Activated T-cell treated with anti-CD3 and anti-CD28 coated beads for 1 hour (primary cell): ENCODE measurements at places on chromosomes 2 and 18.
A peak's percentile ranks its signal among the peaks of the same experiment; 100 is the strongest.

GRCh38 chr2:72316774-72317173 lies 169.1 kb upstream of the CYP26B1 start:
- no peak for DNase-seq

GRCh38 chr2:159744363-159744762 lies 32.1 kb downstream of the MARCHF7 start:
- DNase-seq: no peak

GRCh38 chr2:85066874-85067351 lies 66.3 kb upstream of the TCF7L1 start:
- DNase-seq: peak; percentile 4

DNA sequence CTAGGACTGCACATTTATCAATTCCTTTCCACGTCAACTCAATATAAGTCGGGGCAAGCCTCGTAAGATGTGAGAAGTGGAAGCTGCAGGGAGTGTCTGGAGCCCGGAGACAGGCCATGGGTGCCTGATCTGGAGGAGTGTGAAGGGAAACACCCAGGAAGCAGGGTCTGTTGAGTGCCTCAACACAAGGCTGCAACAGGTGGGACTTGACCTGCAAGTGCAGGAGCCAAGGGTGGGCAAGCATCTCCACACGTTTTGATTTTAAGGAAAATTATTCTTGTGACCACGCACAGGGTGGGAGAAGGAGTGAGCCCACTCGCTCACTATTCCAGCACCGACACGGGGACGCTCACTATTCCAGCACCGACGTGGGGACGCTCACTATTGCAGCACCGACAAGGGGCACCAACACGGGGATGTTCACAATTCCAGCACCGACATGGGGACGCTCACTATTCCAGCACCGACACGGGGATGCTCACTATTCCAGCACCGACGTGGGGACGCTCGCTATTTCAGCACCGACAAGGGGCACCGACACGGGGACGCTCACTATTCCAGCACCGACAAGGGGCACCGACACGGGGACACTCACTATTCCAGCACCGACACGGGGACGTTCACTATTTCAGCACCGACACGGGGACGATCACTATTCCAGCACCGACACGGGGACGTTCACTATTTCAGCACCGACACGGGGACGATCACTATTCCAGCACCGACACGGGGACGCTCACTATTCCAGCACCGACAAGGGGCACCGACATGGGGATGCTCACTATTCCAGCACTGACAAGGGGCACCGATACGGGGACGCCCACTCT lies 197.3 kb downstream of the EIPR1 start:
- DNase-seq: no peak

DNA sequence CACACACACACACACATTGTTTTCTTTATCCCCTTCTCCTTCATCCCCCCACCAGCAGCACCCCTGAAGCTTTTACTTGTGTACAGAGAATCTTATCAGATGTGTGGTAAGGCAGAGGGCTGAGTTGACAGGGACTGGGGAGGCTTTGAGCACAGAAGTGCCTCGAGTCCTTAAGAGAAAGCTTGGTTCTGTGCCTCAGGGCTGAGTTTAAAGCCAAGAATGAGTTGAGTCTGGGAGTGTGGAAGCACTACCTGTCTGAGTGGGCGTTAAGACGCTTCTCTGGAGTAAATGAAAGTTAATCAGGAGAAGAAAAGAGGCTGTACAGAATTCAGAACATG lies 2.7 kb downstream of the ID2 start:
- no peak for DNase-seq

- no peak for DNase-seq
Measured at GRCh38 chr2:102788885-102789260, 27.0 kb downstream of the TMEM182 start.

DNA sequence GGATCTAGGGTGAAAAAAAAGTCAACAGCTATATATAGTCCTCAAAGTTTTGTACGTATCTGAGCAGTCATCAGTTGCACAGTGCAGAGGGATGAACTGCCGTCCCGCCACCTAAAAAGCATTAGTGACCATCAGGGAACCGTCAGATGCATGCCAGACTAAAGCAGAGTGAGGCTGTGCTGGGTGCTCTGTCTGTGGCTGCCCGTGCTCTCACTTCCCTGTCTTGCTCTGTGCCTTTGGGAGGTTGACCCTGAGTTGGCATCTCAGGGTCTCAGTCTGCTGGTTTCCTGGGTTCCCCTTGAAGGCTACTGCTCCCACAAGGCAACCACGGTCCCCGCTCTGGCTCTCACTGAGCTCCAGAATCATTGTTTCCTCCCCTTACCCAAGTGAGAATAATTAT lies 11.1 kb downstream of the CLUL1 start:
- no peak for DNase-seq

GRCh38 chr2:73730810-73731209 lies 6.3 kb downstream of the TPRKB start:
- DNase-seq: no peak

GRCh38 chr2:211836409-211836808 lies 702.2 kb downstream of the ERBB4 start:
- no peak for DNase-seq

GRCh38 chr2:9112079-9112721 lies 94.4 kb upstream of the ASAP2 start:
- no peak for DNase-seq

GRCh38 chr2:60073201-60073600 lies 480.3 kb downstream of the BCL11A start:
- DNase-seq: no peak

DNA sequence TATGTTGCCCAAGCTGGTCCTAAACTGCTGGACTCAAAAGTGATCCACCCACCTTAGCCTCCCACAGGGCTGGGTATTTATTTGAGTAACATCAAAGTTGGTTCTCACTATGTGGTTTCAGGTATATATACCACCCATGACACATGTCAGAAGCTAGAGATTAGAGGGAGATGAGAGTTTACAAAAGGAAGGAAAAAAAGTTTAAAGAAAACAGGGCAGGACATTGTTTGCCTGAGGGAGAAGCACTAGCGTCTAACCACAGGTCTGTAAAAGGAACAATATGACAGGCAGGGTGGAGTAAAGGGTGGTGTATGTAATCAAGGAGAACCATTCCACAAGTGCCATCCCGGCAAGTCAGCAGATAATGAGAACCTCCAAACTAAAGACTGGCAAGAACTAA lies 8.5 kb downstream of the CEP76 start:
- no peak for DNase-seq

- DNase-seq: peak; percentile 38
Measured at GRCh38 chr2:105919826-105920225, 175.1 kb downstream of the NCK2 start.

DNA sequence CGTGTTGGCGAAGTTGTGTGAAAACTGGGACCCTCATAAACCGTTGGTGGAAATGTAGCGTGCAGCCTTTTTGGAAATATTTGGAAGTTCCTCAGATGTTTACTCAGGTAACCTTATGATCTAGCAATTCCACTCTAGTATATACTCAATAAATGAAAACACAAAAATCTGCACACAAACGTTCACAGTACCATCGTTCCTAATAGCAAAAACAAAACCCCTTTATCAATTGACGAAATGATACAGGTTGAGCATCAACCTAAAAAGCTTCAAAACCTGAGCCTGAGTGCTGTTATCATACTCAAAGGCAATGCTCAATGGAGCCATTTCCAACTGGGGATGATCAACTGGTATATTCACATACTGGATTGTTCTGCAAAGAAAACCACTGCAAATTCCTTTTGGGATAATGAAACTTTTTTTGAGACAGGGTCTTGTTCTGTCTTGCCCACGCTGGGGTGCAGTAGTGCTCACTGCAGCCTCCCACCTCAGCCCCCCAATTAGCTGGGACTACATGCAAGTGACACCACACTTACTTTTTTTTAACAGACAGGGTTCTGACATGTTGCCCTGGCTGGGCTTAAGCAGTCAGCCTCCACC lies 777 bp upstream of the C18orf32 start:
- DNase-seq: no peak

- no peak for DNase-seq
Measured at GRCh38 chr2:119371111-119371510, 4.3 kb downstream of the DBI start.
